ENCODE measurements at places on chromosomes 11 and 22. TPM values are rescaled to one million over a fixed set of nuclear protein-coding genes. Genes with fewer than 3 reads are reported as not detected.

The CDC42EP1 gene
- 86.0 TPM for total RNA-seq

The KDM4D gene
- total RNA-seq = 1.1 TPM

The IGF2 gene
- 0.35 TPM for total RNA-seq

The FREY1 gene
- 1.3 TPM for total RNA-seq

The MS4A3 gene
- not detected for total RNA-seq

DNA sequence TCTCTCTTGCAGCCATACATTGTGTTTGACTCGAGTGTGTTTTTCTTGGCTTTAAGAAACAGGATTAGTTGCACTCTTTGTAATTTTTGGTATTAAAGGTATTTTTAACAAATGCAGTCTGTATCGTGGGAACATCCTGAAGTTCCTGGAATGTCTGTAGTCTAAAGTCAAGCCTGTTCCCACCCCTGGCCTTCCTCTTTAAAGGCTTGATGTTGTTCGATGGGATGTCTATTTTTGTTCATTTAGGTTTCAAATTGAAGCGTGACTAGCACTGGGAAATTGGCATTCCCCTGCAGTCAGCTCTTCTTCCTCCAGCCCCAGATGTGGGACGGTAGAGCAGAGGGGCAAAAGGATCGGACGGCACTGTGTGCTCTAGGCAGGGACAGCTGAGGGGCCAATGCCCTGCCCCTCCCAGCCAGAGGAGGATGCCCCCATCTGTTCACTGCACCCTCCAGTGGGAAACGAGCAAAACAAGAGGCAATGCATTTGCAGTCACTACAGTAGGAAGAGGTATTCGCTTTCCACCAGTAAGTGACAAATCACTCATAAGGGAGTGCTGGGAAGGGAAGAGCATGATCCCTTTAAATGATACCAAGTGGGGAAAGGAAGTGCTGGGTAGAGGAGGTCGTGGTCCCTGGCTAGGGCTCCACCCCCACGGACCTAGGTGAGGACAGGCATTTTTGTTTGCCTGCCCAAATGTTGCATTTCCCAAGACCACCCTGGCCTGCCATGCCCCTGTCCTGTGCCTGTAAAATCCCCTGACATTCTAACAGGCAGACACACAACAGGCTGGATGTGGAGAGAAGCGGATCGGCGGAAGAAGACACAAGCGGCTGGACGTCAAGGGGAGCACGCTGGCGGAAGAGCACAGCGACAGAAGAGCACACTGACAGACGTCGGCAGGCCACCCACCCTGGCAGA lies 47.4 kb upstream of the SEPTIN5 start:
- no peak for DNase-seq

DNA sequence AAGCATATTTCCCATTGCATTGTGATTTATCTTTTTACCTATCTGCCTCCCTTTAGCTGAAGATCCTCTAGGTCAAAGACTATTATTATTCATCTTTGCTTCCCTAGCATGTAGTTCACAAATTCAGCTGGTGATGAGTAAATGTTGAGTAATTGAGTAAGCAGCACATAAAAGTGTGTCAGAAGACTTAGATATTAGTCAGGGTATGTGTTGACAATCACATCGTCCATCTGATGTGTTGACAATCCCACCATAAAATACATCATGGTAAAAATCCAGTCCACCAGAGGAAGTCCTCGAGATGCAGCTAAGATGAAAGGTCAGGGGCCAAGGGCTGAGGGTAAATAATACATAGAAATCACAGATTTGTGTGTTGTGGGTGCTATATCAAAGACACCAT lies 22.9 kb upstream of the ABTB2 start:
- peak; percentile 59 for DNase-seq

DNA sequence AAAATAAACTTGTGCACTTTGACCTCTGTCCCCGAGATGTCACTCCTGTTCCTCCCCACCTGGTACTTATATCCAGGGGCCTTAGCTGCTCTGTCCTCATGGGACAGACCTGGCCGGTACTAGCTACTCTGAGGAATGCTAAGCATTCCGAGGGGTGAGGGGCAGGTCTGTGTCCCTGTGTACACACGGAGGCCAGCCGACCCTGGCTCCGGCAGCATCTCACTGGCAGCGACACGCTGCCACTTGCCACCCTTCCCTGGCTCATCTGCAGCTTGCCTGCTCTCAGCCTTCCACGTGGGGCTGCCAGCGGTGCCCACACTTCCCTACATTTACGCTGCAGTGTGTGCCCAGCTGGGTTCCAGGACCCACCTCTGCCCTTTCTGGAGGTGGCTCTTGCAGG lies 21.6 kb upstream of the TEF start:
- no peak for DNase-seq

GRCh38 chr11:38510041-38510440 lies 1912.0 kb upstream of the RAG2 start:
- no peak for DNase-seq

GRCh38 chr11:10600570-10601248 lies 32.2 kb upstream of the LYVE1 start:
- no peak for DNase-seq

DNA sequence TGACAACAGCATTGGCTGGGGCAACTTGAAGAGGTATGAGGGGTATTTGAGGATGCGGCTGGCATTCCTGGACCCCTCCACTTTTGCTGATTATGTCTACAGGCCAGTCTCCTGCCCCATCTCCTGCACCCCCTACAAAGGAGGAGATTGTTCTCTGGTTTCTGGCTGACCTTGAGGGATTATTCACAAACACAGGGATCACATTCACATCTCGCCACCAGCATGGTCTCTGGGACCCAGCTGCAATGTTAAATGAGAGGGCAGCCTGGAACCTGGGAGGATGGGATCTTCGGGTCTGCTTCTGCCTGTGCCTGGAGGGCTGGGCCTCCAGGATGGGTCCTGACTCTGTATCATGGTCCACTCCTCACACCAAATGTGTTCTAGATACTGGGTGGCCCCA lies 32.8 kb upstream of the MYEOV start:
- no peak for DNase-seq

- peak; percentile 97 for DNase-seq
Observed at GRCh38 chr11:66344550-66345315, at the start of gene BRMS1. BRMS1 (minus strand) TSS chr11:66345104; CDS start chr11:66342234, 2,870 bp downstream.

DNA sequence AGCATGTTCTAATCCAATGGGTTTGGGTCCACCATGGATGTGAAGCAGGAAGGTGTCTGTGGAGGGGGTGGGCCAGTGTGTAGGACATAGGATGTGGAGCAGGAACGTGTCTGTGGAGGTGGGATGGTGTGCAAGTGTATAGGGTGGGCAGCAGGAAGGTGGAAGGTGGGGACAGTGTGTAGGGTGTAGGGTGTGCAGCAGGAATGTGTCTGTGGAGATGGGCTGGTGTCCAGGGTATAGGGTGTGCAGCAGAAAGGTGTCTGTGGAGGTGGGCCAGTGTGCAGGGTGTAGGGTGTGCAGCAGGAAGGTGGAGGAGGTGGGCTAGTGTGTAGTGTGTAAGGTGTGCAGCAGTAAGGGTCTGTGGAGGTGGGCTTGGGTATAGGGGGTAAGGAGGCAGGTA lies 1068.0 kb downstream of the NTM start:
- DNase-seq = no peak

DNA sequence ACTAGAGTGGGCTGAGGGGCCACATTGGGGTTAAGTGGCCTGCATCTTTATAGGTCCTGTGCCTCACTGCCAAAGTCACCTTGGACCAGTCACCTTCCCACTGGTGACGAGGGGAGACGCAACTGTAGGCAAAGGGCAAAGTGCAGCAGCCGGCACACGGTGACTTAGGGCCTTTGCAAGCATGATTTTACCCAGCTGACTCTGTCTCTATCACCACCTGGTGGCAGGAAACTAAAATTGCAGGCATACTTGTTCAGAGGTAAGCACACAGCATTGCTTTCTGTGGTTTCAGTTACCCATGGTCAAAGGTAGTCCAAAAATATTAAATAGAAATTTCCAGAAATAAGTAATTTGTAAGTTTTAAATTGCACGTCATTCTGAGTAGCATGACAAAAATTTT lies 1164.4 kb downstream of the BRD1 start:
- no peak for DNase-seq

GRCh38 chr11:114386131-114386530 lies 14.2 kb downstream of the C11orf71 start:
- no peak for DNase-seq

DNA sequence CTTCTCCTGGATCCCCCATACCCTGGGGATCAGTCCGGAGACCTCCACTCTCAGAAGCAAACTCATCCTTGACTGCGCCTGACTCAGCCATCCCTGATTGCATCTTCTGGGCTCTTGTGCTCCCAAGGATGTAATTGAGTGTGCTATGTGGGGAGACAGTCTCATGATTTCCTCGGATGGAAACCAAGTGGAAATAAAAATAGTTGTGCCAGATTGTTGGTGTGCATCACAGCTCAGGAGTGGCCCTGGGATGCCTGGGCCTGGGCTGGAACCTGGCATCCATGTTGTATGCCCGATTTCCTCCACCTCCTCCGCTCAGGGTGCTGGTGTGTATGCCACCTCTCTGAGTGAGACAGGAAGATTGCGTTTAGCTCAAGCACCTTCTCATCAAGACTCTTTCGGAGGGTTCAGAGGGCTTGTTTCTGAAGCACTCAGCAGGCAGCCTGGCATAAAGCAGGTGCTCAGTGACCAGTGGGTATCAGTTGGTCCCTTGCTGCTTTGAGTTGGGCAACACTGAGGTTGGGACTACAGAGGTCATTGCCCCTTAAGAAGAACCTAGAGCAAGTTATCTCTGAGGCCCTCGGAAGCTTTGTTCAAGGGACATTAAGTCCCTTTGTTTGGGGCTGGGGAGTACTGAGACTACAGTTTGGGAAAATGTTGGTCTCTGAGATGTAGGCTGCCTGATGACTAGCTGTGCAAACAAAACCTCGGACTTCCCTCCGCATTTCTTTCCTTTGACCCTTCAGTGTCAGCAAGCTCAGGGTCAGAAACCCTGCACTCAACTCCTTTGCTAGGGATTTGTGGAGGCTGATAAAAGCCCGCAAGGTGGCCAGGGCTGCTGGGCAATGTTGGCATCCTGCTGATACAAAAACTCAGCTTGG lies 24.8 kb upstream of the MICAL2 start:
- no peak for DNase-seq

- DNase-seq = no peak
Observed at GRCh38 chr11:110156503-110156902, 63.3 kb downstream of the ZC3H12C start.

DNA sequence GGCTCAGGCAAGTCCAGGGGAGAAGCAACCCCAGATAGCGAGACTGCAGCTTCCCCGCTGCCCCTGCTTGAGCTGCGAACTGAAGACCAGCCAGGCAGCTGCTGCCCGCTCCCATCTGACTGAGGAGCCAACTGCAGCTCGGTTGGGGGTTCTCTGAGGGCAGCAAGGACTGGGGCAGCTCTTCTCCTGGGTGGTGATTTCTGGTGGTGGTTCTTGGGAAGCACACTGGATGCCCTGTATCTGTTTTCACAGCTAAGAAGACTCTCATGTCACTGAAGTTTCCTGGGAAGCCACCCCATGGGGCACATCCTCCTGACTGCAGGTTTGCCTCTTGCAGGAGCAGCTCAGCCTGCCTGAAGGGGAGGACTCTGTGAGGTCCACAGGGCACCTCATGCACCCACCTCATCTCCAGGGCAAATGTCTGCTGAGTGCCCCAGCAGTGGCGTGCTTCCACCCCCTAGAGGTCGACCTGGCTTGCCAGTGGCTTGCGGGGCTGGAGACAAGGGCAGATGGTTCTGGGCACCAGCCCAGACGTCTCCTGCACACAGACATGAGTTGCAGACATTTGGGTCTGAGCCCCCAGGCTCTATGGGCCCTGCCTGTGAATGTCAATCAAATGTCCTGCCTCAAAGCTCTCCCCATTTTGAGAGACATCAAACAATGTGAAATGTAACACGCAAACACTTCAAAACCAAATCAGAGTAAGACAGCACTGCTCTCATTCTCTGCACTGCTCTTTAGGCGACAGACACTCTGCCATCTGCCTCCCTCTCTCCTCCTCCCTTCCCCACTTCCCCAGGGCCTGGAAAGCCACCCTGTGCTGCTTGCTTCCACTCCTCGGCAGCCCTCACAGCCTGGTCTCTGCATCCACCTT lies 800.9 kb downstream of the BRD1 start:
- DNase-seq = no peak

DNA sequence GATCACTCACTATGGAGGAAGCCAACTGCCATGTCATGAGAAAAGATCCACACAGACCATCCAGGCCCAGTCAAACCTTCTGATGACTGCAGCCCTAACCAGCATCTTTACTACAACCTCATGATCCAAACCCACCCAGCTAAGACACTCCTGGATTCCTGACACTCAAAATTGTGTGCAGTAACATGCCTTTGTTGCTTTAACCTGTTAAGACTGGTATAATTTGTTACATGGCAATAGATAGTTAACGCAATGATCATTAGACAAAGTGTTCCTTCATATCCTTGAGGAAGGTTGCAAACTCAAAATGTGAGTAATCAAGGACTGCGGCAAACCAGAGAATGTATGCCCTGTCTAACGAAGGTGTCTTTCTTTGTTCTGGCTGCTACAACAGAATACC lies 47.1 kb upstream of the CSNK2A3 start:
- DNase-seq = no peak

- no peak for DNase-seq
Observed at GRCh38 chr11:78821371-78822306, 247.0 kb upstream of the NARS2 start.

- no peak for DNase-seq
Observed at GRCh38 chr11:68372114-68372513, 59.7 kb downstream of the LRP5 start.

DNA sequence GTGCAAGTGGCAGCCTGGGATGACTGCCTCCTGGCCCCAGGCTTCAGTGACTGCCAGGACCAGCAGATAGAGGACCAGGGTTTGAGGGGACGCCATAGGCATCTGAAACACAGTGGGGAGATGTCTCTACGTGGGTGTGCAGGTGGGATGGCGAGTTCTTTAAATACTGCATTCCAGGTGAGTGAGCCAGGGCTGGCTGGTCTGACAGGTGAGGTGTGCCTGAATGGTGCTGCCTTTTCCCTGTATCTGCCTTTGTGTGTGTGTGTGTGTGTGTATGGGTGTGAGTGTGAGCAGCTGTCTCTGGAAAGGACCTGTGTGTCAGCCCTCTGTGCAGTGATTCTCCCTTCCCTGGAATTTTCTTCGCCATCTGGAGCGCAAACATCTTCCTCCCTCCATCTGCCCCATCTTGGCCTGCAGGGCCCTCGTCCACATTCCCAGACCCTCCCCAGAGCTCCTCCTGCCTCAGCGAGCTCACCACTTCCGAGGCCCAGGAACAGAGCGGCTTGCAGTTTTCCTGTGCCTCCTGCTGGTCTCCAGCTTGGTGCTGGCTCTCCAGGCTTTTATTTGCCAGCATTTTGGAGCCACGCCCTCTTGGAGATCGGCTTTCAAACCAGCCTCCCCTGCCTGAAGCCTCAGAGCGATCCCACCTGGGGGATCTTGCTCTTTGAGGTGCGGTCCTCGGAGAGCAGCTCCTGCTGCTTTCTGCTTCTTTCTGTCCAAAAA lies at the start of gene GPHA2:
GPHA2 (minus strand) TSS at position 535 of the 723 bp plus-strand sequence; CDS start at position 102, 433 bp downstream.
- no peak for DNase-seq
